Fibroblast of the conjunctiva (primary cell): ENCODE measurements at places on chromosomes 1 and 21.
A peak's percentile ranks its signal among the peaks of the same experiment; 100 is the strongest.

GRCh38 chr1:241542199-241542907 is 10.2 kb downstream of the KMO start:
- DNase-seq = no peak

GRCh38 chr1:29195881-29196291 is 14.2 kb upstream of the SRSF4 start:
- DNase-seq = no peak

DNA sequence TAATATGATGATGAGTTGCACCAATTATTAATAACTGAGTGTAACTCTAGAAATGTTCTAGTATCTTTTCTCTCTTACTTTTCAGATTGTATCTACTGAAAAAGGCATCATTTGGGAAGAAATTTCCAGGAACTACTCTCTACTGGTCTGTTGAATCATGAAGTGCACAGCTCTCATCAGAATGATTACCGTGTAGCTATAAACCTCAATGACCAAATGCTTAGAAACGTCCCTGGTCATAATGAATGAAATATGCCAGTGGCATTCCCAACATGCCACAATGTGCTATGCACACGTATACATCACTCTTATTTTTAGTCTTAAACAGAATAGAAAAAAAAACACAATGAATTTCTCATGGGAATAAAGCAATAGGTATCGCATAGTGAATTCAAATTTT is 534.3 kb upstream of the OLFM3 start:
- no peak for DNase-seq

- DNase-seq = no peak
Observed at GRCh38 chr1:63777965-63778880, 4.4 kb downstream of the ROR1 start.

GRCh38 chr1:187490266-187490665 is 661.5 kb downstream of the PLA2G4A start:
- no peak for DNase-seq

DNA sequence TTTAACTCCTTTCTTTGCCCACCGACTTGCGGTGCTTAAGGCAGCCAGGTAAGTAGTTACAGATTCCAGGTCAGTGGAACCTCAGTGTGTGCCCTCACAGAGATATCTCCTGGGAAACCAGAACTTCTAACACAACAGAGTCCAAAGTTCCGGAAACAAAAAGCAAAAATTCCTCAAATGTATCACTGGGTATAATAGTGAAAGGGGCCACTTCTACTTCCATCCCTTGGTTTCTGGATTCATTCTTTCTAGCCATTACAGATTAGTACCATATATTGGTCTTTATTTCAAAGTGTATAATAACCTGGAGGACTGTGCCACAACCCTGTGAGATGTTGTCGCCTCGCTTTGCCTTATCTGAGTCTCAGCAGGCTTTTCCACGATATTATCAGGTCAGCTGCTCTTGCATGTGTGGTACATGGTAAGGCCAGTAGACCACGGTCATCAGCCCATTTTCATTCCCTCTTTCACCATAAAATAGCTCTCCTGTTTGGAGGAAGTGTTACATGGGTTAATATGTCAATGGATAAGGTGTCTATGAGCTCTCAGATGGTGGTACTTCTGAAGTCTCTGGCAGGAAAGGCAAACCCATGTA is 14.9 kb upstream of the VASH2 start:
- DNase-seq = no peak

- DNase-seq = no peak
Observed at GRCh38 chr1:209648346-209648745, 3.9 kb downstream of the LAMB3 start.

- no peak for DNase-seq
Observed at GRCh38 chr21:27224169-27224568, 257.3 kb upstream of the ADAMTS5 start.

DNA sequence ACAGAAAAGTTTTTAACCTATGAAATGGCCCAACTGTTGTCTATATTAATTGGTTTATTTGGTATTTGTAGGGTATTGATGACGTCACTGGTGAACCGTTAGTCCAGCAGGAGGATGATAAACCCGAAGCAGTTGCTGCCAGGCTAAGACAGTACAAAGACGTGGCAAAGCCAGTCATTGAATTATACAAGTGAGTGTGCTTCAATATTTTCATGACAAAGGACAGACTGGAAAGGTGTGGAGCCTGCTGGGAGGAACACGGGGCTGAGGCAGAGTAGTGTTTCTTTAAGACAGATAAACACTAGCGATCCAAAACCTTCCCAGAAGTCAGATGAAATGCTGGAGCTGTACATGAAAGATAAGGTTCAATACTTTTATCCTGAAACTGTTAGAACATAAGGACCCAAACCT is 76.7 kb downstream of the AK4 start:
- DNase-seq = no peak

DNA sequence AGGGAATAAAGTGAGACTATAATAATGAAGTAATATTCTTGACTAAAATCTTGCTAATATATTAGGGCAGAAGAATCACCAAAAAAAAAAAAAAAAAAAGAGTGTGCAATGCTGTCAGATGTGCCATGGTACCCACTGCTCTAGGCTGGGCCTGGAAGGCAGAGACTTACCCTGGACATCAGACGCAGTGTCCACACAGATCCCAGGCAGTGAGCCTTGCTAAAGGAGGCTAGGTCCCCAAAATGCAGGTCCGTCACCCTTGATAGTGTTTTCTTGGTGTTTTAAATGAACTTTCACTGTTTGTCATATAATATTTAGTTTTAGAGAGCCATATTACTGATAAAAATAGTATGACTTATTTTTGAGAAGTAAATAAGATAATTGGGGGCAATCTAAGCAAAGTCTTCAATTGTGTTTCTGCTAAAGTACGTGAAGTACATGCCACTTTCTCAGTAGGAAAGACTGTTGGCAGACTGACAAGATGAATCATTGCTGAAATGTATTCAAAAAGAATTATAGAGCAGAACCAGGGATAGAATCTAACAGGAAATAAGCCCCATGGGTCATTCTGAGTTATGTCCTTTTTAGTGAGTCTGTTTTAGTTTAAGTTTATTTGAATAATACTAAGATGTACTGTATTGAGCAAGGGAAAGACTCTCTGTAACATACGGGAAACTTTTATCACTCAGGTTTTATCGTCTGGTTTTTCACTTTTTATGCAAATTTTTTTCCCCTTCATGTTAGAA is 74.6 kb upstream of the PDC start:
- peak; percentile 90 for DNase-seq

DNA sequence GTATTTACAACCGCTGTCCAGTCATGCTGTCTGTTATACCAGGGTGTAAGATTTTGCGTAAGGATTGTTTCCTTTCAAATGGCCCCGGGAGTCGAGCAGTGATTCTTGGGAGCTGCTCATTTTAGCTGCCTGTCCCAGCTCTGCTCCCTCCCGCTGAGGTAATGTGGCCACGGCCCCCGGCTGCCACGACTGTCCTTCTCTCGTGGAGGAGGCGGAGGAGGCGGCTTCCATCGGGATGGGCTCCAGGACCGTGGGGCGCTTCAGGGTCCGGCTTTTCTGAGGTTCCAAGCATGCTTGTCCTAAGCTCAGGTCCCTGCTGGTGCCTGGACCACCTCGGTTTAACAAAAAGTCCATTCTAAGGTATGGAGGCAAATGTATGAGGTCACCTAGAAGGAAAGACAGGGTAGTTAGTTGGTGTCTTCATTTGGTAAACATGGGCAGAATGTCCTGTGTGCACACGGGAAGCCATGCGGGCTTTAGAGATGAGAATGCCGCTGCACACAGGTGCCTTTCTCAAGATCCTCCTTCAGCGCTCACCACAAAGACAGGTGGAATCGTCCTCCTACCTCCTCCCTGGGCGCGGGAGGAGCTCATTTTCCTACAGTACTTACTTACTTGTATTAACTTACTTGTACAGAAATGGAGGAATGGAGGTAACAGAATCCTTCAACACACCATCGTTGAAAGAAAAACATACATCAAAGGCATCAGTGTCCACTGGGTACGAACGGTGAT is 145.9 kb downstream of the PCP4 start:
- no peak for DNase-seq

GRCh38 chr1:44645476-44646244 is 28.6 kb downstream of the TMEM53 start:
- DNase-seq = no peak

DNA sequence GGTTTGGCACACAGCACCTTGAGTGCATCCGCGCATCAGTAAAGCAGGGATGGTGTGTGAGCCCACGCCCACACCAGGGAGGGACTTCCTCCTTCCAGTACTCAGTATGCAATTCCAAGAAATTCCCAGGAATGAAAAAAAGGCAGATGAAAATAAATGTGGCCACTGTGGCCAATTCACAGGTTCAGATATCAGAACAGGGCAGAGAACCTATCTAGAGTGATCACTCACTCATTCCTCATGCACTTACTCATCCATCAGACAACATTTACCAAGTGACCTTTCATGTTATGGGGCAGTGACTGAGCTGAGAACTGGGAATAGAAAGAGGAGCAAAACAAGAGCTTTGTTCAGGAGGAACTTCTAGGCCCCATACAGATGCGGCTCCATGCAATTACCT is 113.7 kb downstream of the ZSCAN20 start:
- no peak for DNase-seq

- no peak for DNase-seq
Observed at GRCh38 chr1:245730801-245731200, 576.0 kb downstream of the KIF26B start.

DNA sequence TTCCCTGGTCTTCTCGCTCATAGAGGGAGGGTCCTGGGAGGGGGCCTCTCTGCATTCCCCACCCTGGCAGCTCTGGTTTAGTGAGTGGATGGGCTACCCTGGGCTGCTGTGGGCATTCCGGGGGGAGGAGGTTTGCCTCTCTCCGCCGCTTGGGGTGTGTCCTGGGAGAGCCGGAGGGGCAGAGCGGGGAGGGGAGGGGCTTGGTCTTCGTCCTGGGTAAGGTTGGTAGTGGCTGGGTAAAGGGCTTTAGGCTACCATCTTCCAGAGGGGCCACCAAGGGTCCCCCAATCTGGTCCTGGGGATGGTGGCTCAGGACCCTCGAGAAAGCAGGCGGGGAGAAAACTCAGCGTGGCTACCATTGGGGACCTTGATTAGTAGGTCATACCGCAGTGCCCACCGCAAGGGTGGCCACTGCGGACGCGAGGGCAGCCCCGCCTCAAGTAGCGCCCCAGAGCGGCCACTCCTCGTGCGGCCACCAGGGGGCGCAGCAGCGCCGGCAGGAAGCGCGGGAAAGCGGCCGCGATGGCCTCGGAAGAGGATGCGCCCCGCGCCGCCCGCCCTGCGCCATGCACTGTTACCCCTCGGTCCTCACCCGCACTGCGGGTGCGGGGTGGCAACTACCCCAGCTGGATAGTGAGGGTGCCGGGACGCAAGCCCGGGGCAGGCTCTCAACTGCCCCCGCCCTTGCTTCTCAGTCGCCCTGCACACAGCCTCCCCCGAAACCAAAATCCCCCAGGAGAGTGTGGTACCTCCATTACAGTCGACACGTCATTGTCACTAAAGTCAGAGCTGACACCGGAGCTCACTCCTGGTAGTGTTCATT is 44.1 kb upstream of the SLC25A33 start:
- no peak for DNase-seq

- no peak for DNase-seq
Observed at GRCh38 chr1:159945483-159946241, at the start of gene IGSF9. Gene IGSF9, minus strand, starts transcription at chr1:159945613. Its CDS starts 2,159 bp downstream, at chr1:159943454.

GRCh38 chr1:944341-945325 is 14.4 kb downstream of the NOC2L start:
- DNase-seq = no peak

- DNase-seq = no peak
Observed at GRCh38 chr1:186566140-186566855, 105.4 kb upstream of the PDC start.

GRCh38 chr1:181397845-181398244 is 85.5 kb upstream of the CACNA1E start:
- no peak for DNase-seq

DNA sequence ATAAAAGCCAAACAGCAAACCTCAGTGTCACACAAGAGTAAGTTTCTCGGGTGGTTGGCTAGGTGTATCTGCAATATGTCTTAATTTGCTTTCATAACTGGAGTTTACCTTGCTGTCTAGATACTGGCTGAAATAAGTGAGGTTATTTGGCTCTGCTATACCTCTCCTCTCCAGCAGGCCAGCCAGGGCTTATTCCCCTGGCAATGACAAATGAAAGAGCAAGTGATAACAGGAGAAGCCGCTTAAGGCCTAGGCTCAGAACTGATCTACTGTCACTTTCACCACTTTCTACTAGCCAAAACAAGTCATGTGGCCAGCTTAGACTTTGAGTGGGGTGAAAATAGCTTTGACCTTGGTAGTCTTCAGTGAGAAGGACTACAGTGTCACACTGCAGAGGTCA is 4.8 kb upstream of the RPE65 start:
- no peak for DNase-seq

DNA sequence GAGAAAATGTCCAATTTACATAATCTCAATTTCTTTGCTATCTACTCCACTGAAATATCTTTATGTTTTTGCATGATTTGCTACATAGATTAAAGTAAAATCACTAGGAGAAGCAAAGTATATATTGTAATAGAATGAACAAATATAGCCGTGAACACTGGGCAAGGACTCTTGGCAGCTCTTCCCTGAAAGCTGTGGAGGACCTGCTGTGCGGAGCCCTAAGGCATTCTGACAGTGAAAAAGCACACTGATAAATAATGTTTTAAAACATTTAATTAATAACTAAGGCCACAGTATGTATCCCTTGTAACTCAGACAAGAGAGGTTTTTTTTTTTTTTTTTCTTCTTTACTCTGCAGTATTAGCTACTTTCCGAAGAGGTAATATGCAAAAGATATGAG is 256.1 kb upstream of the DPYD start:
- DNase-seq = no peak

- DNase-seq = peak; percentile 42
Observed at GRCh38 chr1:171814692-171815091, 26.6 kb upstream of the DNM3 start.

DNA sequence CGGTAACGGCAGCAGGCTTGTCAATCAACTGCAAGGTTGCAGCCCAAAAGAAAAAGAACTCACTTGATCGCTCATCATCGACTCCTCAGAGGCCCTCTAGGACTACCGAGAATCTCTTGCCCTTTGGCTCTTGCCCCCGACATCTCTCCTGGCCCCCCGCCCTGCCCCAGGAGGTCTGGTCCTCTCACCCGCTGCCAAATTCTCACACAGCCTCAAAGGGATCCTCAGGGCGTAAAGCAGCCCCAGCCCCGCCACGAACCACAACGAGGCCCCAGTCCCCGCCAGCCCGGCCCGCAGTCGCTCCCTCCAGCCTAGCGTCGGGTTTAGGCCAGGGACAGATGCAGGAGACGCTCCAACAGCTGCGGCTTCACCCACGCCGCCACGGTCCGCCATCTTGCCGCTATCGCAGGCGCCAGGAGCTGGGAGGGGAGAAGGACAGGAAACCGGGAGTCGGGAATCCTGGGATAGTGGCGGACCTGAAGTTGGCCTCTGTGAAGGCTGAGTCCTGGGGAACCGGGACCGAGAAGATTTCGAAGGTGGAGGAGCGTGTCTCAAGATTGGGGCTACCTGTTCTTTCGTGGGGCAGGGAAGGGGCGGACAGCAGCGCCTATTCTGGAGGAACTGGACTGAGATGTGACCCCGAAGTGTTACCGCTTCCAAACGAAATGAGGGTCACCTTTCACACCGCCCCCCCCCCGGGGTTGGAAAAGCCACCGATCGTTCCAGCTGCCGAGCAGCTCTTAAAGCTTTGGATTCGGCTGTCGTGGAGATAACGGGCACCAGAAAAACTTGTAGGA is at the start of gene ST7L:
TSS of gene ST7L (minus strand) at position 421 of the 797 bp plus-strand sequence. CDS start at position 393, 28 bp downstream.
- peak; percentile 28 for DNase-seq
